Occipital lobe (tissue), 3 donors: ENCODE measurements at places on chromosomes 16 and 17.
A peak's percentile ranks its signal among the peaks of the same experiment; 100 is the strongest.

DNA sequence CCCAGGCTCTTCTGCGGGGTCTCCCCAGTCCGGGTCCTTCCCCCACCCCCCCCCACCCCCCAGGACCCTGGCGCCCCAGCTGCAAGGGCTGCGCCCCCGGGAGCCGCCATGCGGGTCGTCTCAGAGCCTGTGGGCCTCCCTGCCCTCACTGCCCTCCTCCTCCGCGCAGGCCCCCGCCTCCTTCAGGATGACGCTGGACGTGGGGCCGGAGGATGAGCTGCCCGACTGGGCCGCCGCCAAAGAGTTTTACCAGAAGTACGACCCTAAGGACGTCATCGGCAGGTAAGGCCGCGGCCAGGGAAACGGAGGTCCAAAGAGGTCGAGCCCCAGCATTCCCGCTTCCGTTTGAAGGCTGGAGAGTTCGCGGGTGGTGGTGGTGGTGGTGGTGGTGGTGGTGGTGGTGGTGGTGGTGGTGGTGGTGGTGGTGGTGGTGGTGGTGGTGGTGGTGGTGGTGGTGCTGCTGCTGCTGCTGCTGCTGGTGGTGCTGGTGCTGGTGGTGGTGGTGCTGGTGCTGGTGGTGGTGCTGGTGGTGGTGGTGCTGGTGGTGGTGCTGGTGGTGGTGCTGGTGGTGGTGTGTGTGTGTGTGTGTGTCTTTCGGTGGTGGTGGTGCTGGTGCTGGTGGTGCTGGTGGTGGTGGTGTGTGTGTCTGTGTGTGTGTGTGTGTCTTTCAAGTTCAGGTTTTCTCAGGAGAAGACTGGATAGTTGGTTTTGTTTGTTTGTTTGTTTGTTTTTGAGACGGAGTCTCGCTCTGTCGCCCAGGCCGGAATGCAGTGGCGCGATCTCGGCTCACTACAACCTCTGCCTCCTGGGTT, 615 bp downstream of the PHKG2 start:
- DNase-seq = no peak

GRCh38 chr16:66275775-66276428, 90.6 kb upstream of the CDH5 start:
- no peak for DNase-seq

- no peak for DNase-seq
Observed at GRCh38 chr17:41689497-41690299, 1.0 kb downstream of the EIF1 start.

DNA sequence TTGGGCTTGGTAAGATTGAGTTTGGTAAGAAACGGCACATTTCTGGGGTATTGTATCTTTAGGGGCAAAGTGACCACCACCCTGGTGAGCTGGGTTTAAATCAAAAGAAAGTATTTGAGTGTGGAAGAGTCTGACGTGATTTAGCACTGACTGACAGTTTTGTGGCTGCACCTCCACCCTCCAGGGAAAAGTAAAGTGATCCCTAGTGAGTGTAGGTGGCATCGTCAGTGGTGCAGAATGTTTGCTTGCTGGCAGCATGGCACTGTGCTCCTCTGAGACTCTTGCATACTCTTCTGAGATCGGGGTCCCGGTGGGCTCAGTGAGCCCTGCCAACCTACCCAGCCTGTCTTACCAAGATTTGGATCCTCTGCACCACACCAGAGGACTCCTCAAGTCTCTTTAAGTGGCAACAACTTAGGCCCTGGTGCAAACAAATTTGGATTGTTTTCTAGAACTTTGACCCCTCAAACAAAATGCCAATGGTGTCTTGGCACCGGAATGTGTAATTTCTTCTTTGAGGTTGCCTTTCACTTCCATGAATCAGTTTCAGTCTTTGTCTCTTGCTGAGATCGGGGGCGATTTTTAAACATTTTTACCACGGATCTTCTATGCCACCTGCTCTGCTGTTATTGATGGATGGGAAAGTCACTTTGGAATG, 2.8 kb downstream of the PRKCB start:
- no peak for DNase-seq

- no peak for DNase-seq
Observed at GRCh38 chr16:78493573-78493972, 394.1 kb downstream of the WWOX start.

- no peak for DNase-seq
Observed at GRCh38 chr16:81221731-81222130, 16.8 kb upstream of the BCO1 start.

DNA sequence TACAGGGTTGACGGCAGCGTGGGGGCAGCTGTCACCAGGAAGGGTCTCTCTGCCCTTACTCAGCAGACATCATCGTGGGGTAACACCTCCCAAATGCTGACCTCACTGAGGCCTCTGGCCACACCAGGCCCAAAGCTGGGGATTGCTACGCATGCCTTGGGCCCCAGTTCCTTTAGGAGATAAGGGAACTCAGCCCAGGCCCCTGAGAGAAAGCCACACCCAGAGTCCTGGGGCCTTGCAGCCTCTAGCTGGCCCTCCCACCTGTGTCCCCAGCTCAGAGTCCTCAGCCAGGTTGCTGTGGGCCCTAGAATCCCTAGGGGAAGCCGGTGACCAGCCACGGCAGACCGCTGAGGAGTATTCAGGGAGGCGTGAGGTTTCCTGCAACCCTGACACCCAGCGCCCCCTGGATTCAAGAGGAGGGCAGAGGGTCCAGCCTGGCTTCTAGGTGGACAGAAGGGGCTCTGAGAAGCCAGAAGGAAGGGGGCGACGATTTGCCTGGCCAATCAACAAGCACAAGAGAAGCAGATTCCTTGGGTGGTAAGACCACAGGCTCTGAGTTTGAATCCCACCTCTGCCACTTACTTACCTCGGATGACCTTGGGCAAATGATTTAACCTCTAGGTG, 10.3 kb upstream of the GINS2 start:
- DNase-seq = no peak

- DNase-seq = no peak
Observed at GRCh38 chr16:4404247-4404966, 12.0 kb downstream of the CORO7 start.

DNA sequence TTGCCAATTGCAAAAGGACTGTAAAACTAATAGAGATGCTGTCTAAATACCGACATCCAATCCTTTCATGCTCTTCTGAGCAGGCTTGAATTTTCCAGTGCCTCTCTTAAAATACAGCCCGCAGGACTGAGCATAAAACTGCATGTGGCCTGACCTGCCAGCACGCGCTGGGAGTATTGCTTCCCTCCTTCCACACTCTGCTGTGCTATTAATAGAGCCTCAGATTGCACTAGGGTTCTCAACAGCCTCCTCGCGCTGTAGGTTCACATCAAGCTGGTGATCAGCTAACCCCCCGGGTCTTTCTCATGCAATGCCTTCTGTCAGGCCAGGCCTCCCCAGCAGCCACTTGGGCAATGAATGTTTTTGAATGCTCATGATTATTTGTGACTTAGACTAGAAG, 14.2 kb upstream of the MSI2 start:
- DNase-seq = no peak

GRCh38 chr16:14462811-14463210, 167.2 kb downstream of the PARN start:
- DNase-seq = no peak

GRCh38 chr16:78705694-78706093, 606.2 kb downstream of the WWOX start:
- DNase-seq = no peak

- DNase-seq = no peak
Observed at GRCh38 chr17:4267402-4267801, 3.6 kb upstream of the ANKFY1 start.

DNA sequence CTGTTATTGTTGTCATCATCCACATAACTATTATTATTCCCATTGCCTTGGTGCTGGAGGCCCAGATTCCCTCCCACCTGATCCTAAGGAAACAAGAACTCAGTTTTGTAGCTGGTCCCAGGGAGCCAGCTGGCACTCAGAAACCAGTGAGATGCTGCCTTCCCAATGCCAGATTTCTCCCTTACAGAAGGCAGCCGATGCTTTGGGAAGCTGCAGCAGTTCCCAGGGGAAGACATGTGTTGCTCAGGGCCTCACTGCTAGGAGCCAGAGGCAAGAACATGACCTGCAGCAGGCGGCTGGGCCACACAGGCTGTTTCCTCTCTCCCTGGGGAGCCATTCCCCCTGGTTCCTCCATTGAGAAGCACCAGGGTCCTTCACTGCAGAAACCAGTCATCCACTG, 59.9 kb upstream of the GRIN2A start:
- DNase-seq = peak; percentile 63

DNA sequence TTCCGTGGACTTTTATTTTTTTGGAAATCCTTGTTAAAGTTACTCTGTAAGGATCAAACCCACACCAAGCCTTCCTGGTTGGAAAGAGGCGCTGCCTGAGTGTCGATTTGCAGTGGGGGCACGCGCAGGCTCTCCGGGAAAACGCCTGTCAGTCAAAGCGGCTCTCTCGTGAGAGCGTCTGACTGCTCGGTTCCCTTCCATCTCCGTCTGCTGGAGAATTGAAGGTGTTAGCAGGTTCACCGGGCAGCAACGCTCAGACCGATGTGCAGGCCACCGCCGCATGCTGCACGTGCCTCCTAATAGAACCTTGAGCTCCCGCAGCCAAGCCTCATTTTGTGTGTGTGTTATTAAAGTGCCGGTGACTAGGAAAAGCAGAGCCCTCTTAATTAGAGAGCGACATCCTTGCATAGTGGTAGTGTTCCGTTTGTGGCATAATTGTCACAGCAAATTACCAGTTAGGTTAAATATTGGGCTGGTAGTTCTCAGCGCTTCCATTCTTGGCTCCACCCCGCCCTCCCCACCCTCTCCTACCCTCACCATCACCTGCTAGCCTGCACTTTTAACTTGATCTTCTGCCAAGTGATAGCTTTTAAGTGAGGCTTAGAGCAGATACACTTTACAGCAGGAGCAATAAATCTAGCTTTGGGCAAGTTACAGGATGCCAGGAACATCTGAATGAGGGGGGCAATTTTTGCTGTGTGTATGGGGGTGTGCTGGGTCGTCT, 75.5 kb downstream of the RPA1 start:
- DNase-seq = no peak

- no peak for DNase-seq
Observed at GRCh38 chr16:3274490-3274889, 8.8 kb upstream of the ZNF263 start.

DNA sequence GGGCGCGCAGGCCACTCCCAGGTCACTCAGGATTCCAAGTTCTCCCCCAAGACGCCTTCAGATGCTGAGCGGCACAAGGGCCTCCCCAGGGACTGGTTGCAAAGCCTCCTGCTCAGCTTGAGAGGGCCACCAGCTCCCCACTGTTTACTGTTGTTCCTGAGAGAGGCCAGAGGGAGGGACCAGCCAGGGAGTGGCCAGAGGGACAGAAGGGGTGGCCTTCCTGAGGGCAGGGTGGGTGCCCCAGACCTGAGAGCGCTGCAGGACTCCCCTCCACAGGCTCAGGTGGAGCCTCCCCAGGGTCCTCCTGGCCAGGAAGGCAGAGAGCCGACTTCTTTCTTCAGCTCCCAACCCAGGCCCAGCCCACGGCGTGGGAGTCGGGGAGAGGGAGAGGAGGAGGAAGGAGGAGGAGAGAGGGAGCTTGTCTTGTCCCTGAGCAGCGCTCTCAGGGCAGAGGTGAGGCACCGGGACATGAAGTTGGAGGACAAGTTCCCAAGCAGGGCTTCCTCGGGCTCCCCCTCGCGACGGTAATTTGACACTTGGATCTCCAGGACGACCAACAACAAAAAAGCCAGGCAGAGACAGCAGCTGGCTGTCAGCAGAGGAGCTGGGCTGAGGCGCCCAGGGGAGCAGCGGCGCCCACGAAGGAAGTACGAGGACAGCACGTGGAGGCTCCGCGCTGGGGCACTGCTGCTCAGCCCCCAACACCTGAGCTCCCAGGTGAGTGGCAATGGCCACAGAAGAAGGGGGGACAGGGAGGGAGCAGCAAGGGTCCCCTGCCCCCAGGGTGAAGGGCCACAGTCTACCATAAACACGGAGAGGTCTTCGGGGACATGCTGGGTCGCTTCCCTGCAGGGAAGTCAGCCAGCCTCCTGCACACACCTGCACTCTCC, 497 bp downstream of the SMIM5 start:
- DNase-seq = peak; percentile 81

DNA sequence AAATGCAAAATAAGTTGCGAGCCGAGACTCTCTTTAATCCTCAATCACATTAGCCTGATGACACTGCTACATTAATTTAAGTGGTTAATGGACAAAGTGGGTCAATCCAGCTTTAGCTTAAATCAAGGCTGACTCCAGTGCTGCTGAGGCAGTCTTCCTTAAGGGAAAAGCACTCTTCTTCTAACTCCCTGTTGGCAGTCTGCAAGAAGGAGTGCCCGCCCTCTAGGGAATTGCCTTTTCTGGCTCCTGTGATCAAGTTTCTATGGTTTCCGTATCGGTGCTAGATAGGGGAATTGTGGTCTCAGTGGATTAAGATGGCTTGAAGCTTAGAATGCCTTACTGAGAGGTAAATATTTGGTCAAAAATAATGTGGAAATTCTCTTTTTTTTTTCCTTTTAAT, 41.0 kb downstream of the HS3ST3B1 start:
- no peak for DNase-seq

GRCh38 chr17:19724501-19725420, 8.4 kb upstream of the SLC47A2 start:
- DNase-seq = no peak

GRCh38 chr16:69727916-69728270, 1.5 kb upstream of the NQO1 start:
- DNase-seq = peak; percentile 14

GRCh38 chr17:57033296-57033695, 51.8 kb upstream of the AKAP1 start:
- no peak for DNase-seq

- no peak for DNase-seq
Observed at GRCh38 chr16:17469011-17469740, 1.6 kb downstream of the XYLT1 start.

DNA sequence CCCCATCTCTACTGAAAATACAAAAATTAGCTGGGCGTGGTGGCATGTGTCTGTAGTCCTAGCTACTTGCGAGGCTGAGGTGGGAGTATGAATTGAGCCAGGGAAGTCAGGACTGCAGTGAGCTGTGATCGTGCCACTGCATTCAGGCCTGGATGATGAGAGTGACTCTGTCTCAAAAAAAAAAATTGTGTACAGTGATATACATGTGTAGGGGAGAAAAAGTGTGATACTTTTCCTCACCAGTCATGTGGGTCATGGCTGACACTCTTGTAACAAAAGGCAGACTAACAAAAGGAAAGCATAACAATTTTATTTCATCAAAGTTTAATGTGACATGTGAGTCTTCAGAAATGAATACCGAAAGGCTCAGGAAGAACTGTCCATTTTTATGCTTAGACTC, 2.0 kb upstream of the ABCC12 start:
- DNase-seq = no peak

DNA sequence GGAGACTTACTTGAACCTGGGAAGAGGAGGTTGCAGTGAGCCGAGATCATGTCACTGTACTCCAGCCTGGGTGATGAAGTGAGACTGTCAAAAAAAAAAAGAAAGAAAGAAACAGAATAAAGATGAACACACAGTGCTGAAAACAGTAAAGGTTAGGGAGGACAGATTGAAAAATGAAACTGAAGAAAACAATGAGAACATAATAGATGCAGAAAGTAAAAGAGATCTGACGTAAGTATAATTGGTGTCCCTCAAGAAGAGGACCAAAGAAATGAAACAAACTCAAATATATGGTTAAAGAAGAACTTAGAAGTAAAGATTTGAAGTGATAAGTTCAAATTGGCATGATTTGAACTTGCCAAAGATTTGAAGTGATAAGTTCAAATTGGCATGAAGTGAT, 7.1 kb downstream of the DCAF7 start:
- no peak for DNase-seq

GRCh38 chr16:89347807-89348206, 130.3 kb downstream of the ZNF778 start:
- DNase-seq = no peak
